Smooth muscle cell of the brain vasculature (primary cell): ENCODE measurements at places on chromosomes 5 and 9.
A peak's percentile ranks its signal among the peaks of the same experiment; 100 is the strongest.

GRCh38 chr5:167872791-167873190 lies 418.7 kb upstream of the WWC1 start:
- DNase-seq, result no peak

GRCh38 chr9:121277518-121278295 lies 9.7 kb downstream of the GSN start:
- DNase-seq, result no peak

- DNase-seq, result no peak
These were observed 138.9 kb downstream of the C9orf50 start for GRCh38 chr9:129481810-129482511.

DNA sequence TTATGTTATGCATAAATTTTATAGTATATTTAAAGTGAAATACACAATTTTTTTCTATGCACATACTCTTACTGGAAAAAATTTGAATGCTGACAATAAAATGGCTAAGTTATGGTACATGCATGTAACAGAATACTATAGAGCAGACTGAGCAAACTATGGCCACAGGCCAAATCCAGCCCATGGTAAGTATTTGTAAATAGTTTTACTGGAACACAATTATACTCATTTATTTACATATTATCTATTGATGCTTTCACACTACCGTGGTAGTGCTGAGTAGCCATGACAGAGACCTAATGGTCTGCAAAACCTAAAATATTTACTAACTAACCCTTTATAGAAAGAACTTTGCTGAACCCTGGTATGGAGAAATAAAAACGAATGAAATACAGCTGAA lies 45.7 kb downstream of the TEX10 start:
- DNase-seq, result no peak

- no peak for DNase-seq
These were observed 13.3 kb downstream of the MYOZ3 start for GRCh38 chr5:150674341-150674821.

GRCh38 chr9:116162241-116162781 lies 8.7 kb downstream of the PAPPA start:
- DNase-seq, result no peak

DNA sequence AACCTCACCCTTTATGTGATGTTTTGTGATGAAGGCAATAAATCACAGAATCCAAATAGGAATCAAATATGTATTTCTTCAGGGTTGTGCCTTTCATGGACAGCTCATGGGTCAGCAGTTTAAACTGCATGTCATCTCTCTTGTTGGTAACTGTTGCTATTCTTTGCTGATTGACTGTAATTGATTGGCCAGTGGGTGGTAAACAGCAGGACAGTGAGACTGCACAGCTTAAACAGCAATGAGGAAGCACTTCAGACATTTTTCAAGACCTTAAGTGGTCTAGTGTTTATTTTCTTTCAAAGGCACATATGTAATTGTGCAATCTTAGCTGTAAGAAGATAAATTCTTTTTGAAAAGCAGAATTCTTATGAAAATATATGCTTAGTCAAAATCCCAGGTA lies 260.5 kb downstream of the COX7C start:
- no peak for DNase-seq

DNA sequence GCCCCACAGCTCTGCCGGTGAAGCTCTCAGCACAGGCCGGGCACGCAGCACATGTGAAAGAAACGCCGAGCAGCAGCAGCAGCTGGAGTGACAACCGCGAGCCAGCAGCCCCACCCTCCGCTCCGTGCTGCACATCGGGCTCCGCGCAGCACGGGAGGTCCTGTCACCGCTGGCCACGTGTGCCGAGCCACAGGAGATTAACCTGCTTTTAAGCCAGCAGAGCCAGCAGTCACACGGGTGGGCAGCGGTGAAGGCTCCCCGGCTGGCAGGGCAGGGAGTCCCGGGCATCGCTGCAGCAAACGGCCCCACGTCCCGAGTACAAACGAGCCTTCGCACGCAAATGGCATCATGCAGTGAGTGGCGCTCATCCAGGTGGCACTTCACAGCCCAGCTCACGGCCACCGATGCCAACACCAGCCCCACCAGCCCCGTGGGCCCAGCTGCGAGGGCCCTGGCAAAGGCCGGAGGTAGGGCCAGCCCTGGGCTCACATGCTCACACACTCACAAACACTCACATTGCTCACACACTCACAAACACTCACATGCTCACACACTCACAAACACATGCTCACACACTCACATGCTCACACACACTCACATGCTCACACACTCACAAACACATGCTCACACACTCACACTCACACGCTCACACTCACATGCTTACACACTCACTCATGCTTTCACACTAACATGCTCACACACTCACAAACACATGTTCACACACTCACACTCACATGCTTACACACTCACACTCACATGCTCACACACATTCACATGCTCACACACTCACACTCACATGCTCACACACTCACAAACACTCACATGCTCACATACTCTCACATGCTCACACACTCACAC lies 11.1 kb downstream of the CCDC187 start:
- no peak for DNase-seq

DNA sequence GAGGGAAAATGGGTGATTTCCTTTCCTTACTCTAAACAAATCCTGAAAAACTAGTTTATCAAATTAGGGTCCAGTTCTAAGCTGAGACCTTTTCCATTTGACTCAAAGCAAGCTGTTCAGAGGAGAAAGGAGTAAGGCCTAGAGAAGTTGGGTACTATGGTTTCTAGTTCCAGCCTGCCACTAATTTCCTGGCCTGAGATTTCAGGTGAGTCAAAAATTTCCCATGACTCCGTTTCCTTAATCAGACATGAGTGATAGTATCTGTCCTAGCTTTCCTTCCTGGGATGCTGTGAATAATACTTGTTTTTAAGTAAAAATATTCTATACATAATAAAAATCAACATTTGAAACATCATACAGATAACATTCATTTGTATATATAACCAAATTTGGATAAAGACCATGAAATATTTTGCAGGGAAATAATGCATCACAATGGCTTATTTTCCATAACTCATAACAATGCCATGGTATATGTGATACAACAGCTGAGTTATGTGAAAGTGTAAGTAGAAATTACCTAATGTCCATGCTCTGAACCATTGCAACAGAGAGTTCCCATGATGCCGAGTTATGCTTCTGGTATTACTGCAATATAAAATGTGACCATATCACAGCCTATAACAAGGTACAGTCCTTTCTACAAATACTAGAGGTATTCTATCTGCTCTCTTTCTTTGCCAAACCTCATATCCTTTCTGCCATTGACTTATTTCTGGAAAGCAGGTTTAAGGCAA lies 142.7 kb downstream of the MLLT3 start:
- DNase-seq, result no peak

- DNase-seq, result no peak
These were observed 1227.2 kb upstream of the WWC1 start for GRCh38 chr5:167064198-167064776.

DNA sequence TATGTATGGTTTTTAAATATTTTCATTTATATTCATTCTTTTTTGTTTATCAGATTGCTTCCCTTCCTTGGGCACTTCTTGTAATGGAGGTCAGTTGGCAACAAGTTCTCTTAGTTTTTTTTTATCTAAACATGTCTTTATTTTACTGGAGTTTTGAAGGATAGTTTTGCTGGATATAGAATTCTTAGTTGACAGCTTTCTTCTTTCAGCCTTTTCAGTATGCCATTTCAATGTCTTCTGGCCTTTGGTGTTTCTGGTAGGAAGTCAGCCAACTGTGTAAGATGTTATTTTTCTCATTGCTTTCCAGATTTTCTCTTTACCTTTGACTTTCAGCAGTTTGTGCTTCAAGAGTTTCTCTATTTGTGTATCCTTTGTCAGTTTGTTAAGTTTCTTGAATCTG lies 14.2 kb downstream of the SLC12A2 start:
- DNase-seq, result no peak

DNA sequence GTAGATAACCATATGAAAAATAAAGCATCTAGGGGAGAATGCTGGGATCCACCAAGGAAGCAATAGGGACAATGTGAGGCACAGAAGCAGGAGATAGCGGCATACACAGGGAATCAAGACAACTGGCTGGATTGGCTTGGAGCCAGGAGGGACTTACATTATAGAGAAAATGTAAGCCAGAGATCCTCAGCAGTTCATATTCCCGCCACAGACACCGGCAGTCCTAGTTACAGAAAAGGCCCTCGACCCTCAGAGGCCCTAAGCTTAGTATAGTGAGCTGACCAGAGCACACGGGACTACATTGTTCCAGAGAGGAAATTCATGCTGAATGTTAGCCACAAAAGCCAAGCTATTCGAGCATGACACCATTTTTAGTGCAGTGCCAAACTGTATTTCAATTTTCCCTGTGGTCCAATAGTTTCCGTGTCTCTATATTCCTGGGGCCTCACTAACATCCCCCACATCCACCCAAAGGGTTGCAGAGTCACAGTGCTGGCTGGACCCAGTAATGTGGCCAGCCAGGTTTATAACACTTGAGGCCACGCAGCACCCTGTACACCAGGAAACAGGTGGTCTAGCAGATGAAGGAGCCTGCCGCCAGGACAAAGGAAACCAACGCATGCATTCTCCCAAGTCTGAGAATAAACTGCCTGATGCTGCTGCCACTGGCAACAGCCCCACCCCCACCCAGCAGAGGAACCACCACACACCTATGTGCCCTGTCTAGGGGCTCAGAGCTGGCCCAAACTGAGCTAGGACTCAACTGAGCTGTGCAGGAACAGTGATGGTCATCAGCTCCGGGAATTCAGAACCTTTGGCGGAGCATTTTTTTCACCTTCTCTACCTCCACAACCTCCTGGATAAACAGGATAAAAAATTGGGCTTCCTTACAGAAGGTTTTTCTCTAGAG lies 693.2 kb upstream of the CHD1 start:
- no peak for DNase-seq

DNA sequence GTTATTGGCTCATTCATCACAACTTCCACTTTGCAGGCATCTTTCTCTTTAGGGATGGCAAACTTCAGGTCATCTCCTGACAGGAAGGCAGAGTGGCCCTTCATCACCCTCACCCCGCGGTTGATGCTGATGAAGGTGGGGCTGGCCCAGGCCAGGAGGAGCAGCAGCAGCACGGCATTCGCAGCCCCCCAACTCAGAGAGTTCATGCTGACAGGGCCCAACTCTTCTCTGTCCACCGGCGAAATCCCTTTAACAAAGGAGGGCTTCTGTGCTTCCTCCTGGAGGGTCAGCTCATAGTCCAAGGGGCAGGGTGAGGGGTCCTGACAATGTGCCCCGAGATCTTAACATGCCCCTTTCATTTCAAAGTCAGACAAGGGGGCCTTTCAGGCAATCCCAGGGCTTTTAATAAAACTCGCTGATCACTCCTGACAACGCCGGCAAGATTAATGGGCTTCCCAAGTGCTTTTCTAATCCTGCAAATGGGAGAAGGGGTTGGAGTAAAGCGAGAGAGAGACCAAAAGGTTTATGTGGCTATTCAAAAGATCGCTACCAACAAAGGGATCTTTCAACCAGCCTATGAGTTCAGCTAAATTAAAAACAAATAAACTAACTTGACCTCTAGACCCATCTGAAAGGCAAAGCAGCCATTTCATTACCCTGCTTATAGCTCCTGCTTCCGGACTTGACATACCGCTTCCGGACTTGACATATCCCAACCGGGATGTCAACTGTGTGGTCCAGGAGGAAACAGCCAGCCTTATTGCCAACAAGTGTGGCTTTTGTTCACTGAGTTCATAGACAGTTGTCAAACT lies 41.2 kb downstream of the FREM1 start:
- DNase-seq, result no peak

GRCh38 chr9:31519826-31520225 lies 864.6 kb upstream of the ACO1 start:
- no peak for DNase-seq

- peak; percentile 29 for DNase-seq
These were observed 157.7 kb upstream of the SLC24A2 start for GRCh38 chr9:19946441-19947109.

DNA sequence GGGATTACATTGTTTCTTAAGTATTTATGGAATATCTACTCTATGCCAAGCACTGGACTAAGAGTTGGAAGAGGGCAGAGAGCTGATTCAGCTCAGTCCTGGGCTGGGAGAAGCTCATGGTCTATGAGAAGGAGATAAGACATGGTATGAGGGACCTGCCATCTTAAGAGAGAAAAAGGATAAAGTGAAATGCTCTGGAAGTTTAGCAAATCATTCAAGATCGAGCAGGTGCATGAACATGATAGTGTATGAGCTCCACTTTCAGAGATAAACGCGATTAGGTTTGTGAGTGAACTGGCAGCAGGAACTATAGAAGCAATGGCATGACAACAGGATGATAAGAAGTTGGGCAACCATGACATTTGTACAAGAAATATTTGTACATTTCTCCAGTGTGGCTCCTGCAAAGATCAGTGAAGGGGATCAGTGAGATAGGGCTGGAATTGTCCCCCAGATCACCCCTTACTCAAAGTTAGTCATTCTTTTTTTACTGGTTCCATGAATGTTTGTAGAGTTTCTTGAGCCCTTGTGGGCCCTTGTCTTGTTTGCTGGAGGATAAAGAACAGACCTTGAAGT lies 26.6 kb upstream of the CCDC180 start:
- DNase-seq, result no peak

- no peak for DNase-seq
These were observed 182.3 kb upstream of the RIOK2 start for GRCh38 chr5:97365163-97365845.

DNA sequence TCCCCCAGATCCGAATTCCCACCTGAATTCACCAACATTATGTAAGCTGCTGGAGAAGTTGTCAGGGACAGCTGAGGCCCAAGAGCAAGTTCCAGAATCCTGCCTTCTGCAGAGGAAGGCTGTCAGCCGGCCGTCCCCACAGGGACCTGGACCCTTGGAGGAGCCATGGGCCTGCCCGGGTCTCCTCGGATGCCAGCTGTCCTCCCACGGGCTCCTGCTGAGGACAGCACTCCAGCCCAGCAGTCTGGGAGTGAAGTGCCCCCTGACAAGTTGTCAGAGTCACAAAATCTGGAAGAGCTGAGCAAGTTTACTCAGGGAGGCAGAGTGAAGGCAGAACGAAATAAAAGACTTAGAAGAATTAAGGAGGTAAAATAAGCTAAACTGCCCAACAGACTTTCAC lies 192.5 kb upstream of the DAPK1 start:
- DNase-seq, result no peak

DNA sequence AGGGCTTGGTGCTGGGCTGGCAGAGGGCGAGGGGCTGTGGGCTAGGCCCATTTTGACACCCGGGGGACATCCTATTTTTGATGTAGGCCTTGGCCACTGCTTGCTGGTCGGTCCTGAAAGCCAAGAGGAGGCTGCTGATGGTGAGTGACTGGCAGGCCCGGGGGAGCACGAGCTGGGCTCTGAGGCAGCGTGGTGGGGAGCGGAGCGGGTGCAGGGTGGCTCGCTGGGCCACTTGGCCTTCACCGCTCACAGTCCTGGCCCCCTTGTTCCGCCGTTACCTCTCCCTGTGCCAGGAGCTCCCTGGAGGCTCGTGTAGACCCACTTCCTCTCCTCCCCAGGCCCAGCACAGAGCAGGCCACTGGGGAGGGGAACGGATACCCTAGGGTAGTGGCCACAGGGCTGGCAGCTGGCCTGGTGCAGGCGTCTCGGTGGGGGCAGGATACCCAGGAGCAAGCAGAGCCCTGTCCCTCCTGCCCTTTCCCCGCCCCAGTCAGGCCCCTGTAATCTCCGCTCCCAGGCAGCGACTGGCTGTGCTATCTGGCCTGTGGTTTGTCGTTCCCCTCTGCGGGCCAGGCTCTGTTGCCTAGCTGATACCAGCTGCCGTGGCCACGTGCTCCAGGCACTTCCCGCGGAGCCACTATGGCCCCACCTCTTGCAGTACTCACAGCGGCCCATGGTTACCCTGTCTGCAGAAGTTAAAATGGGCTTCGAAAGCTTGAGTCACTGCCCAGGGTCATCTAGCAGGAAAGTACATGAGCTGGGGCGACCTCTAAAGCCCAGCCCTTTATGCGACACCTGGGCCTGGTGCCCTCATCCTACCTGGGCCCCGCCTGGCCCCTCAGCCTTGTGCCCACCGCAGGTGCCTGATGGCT lies 11.7 kb upstream of the DOLPP1 start:
- DNase-seq, result no peak
